ENCODE measurements at places on chromosomes 3 and 15.

- DNase-seq: peak; percentile 18
Measured at GRCh38 chr3:122890077-122890719, 95.3 kb downstream of the SLC49A4 start.

GRCh38 chr3:147413686-147414389 lies 4.7 kb downstream of the ZIC1 start:
- peak; percentile 13 for DNase-seq

DNA sequence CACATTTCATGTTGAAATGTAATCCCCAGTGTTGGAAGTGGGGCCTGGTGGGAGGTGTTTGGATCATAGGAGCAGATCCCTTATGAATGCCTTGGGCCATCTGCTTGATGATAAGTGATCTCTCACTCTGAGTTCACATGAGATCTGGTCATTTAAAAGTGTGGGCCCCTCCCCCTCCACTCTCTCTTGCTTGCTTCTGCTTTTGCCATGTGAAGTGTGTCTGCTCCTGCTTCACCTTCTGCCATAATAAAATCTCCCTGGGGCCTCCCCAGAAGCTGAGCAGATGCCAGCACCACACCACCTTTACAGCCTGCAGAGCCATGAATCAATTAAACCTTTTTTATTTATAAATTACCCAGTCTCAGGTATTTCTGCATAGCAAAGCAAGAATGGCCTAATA lies 14.2 kb upstream of the CD200R1L start:
- DNase-seq: no peak

DNA sequence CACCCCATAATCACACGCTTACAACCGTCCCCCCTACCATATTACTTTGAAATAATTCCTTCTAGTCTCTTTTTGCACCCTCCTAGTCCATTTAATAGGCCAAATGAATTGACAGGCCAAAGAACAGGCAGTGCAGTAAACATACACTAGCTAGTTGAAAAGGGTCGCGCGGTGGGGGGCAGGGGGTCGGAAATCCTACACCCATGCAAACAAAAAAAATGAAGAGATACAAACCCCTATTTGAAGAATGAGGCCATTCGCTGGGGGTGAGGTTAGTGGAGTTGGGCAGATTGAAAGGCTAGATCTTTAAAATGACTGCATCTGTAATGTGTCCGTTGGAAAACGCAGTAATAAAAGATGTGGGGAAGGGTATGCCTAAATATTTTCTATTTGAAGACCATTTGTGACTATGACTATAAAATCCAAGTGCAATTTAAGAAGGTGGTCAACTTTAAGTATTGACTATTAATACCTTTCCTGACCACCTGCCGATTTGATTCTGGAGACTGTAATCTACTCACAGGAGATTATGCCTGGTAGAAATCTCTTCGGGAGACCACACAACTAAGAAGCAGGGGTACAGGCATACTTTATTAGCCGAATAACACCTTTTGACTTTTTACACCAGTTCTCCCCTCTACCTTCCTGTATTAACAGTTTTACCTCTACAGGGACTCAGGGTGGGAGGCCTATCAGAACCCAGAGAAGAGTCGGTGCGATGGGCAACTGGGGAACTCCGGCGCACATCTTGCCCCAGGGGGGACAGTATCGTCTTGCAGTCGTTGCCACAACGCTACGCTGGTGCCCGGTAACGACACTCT lies 762 bp upstream of the ARL6 start:
- no peak for DNase-seq

GRCh38 chr15:79315623-79316328 lies 4.9 kb downstream of the TMED3 start:
- no peak for DNase-seq

GRCh38 chr3:189375532-189375931 lies 203.8 kb downstream of the TPRG1 start:
- DNase-seq: no peak

GRCh38 chr3:151552589-151552988 lies 91.7 kb upstream of the IGSF10 start:
- peak; percentile 56 for DNase-seq

DNA sequence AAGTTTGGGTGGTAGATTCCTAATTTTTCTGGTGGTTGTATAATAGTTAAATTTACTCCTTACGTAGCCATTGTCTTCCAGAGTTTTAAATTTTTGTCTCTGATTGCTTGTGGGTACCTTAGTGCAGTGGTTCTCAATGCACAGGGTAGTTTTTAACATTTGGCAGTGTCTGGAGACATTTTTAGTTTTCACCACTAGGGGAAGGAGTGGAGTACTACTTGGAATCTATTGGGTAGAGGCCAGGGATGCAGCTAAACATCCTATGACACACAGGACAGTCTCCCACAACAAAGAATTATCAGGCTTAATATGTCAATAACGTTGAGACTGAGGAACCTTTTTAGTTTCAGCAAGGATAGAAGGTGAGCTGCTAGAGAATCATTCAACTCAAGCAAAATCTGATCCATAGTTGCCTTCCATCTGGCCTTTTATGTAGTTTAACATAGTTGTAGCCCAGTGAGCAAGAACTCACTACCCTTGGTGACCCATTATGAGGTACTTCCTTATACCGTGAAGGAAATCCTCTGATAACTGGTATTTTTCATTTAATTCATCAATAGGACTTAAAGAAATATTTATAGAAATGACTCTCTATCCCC lies 8.6 kb upstream of the STX19 start:
- peak; percentile 44 for DNase-seq

- peak; percentile 21 for DNase-seq
Measured at GRCh38 chr3:99246010-99246654, 344.6 kb upstream of the DCBLD2 start.

- peak; percentile 66 for DNase-seq
Measured at GRCh38 chr15:52652984-52653383, 26.2 kb downstream of the ATOSA start.

DNA sequence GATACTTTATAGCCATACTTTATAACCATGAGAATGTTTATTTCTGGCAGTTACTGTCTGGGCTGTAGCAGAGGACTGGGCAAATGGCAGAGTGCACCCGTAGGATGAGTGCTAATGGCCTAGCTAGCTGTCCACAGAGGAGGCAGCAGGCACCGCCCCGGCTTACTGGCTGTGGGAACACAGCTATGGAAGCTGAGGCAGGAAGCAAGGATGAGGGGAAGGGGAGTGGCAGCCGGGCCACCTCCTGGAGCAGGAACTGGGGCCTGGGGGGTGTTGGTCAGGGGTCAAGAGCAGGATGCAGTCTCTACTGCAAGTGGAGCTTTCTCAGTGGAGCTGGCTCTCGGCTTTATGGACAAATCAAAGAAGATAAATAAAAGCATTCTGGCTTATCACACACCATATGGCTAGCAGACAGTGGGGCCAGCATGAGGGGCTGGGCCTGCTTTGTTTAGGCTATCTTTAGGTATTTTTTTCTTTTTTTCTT lies 316.8 kb upstream of the CTDSPL start:
- no peak for DNase-seq
